ENCODE measurements at places on chromosomes 4 and X.

DNA sequence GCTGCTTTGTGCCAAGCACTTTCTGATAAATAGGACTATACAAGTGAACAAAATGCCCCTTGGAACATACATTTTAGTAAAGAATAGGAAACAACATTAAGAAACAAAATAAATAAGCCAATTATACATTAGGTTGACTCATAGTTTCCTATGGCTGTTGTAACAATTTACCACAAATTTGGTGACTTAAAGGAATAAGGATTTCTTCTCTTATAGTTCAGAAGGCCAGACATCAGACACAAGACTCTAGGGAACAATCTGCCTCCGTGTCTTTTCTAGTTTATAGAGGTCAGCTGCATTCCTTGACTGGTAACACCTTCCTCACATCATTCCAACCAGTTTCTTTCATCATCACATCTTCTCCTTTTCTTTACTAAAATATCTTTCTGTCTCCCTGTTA lies 235.9 kb upstream of the PCDH18 start:
- no peak for DNase-seq

DNA sequence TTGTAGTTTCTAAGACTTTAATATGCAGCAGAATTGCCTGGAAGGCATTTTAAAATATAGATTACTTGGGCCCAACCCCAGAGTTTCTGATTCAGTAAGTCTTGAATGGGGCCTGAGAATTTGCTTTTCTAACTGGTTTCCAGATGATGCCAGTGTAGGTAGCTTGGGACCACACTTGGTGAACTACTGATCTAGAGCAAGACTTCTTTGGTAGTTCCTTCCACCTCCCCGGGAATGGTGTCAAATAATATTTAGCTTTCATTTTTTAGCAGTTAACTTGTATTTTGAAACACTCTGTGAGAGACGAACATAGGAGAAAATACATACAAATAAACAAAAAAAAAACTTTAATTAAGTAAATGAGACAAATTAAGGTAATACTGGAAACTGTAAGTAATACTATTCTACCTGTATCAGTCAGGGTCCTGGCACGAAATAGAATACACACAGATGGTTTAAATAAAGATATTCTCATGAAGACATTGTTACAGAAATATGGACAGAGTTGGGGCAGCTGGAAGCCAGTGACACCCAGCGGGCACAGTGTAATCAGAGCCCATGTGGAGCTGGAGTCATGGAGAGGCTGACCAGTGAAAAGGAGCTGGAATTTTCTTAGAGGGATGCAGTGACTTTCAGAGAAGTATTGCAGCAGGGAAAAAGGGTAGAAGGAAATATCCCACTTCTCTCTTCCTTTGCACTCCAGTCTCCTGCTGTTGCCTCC lies 905.7 kb downstream of the CCSER1 start:
- DNase-seq, result no peak

- DNase-seq, result no peak
Observed at GRCh38 chrX:66167431-66167830, 3.4 kb downstream of the HEPH start.

DNA sequence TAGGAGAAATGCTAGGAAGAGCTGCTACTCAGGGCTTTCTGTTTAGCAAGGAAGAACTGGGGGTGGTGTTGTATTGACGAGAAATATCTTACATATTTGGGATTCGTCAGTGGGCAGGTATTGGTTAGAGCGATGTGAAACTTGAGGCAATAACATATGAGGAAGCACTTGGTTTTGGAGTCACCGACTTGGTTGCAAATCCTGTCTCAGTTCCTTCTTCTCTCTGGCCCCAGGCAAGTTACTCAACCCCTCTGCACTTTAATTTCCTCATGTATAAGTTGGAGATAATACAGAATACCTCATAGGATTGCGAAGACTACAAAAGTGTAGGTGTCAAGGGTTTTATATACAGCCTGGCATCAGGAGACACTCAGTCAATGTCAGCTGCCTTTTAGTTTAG lies 34.1 kb downstream of the GPAT3 start:
- no peak for DNase-seq

- no peak for DNase-seq
Observed at GRCh38 chrX:134733591-134733990, 75.3 kb upstream of the PLAC1 start.

- DNase-seq, result no peak
Observed at GRCh38 chr4:87916626-87917025, 58.9 kb upstream of the SPP1 start.

All from GM04504 (cell line).